ENCODE measurements at places on chromosomes 13 and 19.

DNA sequence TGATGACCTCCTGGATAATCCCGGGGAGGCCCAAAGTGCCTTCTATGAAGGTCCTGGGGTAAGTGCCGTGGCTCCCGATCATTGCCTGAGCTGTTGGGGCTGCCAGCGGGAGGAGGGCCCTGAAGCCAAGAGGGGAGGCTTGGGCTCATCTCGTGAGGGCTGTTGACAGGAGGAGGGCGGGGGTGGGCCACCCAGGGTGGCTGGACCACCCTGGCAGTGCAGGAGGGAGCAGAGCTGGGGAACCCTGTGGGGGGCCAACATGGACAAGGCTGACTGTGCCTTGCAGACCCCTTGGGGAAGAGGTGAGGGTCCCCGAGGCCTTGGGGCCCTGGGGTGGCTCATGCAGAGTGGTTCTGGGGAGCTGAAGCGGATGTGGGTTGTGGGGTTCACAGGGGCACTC lies 37.4 kb upstream of the EHD2 start:
- no peak for DNase-seq

GRCh38 chr13:75839406-75839805 lies 203.3 kb downstream of the LMO7 start:
- no peak for DNase-seq

GRCh38 chr13:45416516-45417128 lies 1.6 kb downstream of the SLC25A30 start:
- DNase-seq = peak; percentile 12

- DNase-seq = peak; percentile 54
Measured at GRCh38 chr13:70568571-70568970, 460.3 kb upstream of the KLHL1 start.

GRCh38 chr13:113816946-113817859 lies 46.7 kb downstream of the GAS6 start:
- peak; percentile 87 for DNase-seq

GRCh38 chr13:36124236-36124822 lies 6.9 kb downstream of the DCLK1 start:
- DNase-seq = no peak

GRCh38 chr13:98141509-98142379 lies 1.1 kb upstream of the FARP1 start:
- DNase-seq = no peak

DNA sequence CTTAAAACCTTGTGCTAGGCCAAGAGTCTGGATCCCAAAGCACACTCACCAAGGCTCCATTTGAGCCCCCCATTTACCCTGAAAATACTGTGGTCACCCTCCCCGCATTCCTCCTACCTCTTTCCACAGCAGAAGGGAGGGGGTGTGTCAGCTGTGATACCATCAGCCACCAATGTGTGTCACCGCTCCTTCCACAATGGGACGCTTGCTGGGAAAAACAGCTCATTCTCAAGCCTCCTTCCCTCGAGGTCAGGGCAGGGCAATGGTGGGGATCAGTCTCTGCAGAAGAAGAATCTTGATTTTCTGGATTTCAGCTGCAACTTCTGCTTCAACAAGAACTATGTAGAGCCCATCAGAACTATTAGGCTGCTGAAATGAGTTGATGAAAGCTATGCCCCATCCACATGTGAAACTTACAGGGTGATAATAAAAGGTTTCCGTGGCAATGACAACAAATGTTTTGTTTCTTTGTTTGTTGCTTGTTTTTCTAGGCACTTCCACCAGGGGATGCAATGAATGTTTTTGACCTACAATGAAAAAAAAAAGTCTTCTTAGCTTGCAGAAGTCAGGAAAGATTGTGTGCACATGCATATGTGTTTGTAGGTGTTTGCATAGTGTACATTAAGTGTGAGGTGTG lies 26.4 kb upstream of the ZNF507 start:
- no peak for DNase-seq

GRCh38 chr13:72463561-72463960 lies 263.9 kb downstream of the MZT1 start:
- no peak for DNase-seq

DNA sequence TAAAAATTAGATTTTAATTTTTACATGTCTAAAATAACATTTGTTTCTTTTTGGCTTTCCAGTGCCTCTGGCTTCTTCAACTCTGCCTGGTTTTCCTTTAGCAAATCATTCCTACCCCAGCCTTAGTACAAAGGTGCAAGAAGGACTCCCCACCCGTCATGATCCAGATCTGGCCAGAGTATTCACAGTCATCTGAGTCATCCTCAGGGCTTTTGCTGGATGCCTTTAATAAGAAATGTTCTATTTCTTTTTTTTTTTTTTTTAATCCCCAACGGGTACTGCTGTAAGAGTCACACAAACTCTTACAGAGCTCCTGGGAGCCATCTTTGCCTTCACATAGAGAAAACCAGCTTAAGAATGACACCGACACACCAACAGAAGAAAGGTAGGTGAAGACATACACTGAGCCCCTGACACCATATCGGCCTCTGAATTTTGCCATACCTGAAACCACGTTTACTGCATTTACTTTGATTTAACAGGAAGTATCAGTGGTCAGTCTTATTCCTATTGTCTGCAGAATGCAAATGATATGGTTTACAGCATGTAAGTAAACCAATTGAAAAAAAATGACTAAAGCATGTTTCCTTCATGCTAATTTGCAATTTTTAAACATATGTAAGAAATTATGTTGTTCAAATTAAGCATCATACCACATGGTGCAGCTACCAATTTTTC lies 184.4 kb downstream of the NALCN start:
- DNase-seq = no peak

DNA sequence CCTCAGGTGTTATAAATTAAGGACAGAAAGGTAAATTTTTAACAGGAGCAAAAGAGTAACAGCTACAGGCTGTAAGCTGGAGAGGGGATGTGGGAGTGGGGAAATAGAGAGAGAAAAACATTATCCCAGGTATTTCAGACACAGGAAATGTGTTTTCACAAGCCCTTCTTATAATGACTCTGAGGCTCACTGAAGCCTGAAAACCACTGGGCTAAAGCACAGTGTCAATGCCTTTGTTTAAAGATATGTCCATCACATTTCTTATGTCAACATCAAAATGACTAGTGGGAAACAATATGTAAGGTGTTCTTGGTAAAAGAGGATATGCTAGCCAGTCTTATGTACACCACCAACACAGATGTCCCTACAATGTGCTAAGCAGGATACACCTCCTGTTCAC lies 365.9 kb downstream of the FGF14 start:
- no peak for DNase-seq

- peak; percentile 58 for DNase-seq
Measured at GRCh38 chr13:109145631-109146030, 516.2 kb downstream of the MYO16 start.

GRCh38 chr13:93529961-93530360 lies 303.4 kb downstream of the GPC6 start:
- no peak for DNase-seq

GRCh38 chr13:30044932-30045331 lies 194.5 kb upstream of the UBL3 start:
- DNase-seq = no peak

GRCh38 chr13:66138172-66138811 lies 1091.8 kb downstream of the PCDH9 start:
- DNase-seq = no peak

DNA sequence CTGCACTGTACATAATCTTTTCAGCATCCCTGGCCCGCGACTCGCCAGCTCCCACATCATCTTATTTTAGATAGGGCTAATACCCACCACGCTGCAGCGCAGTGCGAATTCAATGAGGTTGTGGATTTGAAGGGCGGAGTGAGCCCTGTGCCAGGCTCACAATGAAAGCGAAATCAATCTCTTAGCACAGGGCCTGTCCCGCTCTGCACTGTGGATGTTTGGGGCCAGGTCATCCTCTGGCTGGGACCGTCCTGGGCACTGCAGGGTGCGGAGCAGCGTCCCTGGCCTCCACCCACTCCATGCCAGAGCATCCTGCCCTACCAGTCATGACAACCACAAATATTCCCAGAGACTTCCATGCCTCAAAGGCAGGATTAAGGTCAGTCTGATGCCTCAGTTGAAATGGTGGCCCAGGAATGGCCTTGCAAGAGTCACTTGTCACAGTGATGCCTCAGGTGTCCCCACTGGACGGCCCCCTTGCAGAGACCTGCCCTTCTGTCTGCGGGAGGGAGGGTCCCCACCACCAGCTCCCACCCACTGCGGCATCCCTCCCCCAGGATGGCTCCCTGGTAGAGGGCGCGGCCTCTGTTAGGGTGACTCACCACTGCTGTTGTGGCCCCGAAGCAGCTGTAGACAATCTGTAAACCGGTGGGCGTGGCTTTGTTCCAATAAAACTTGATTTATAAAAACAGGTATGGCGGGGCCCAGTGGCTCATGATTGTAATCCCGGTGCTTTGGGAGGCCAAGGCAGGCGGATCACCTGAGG lies 5.6 kb downstream of the UHRF1 start:
- DNase-seq = peak; percentile 92

DNA sequence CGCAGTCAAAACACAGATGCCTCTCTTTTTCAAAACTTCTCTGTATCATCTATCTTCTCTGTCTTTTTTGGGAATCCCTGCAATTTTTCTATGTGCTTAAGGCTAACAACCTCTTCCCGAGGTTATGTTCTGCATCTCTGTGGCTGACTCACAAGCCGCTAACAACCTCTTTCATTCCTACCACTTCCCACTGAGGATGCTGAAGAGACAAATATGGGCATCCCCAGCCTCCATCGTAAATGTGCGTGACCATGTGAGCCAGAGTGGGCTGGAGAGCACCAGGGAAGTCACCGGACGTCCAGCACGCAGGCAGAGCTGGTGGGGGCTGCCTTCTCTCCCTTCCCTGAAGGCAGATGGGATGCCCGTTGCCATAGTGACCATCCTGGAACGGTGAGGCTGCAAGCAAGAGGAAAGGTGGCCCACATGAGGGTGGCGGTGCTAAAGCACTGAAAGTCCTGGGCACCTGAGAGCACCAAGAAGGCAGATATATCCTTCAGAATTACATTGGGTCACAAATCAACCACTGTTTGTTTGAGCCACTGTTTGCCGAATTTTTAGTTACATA lies 122.8 kb downstream of the SHISA2 start:
- no peak for DNase-seq

DNA sequence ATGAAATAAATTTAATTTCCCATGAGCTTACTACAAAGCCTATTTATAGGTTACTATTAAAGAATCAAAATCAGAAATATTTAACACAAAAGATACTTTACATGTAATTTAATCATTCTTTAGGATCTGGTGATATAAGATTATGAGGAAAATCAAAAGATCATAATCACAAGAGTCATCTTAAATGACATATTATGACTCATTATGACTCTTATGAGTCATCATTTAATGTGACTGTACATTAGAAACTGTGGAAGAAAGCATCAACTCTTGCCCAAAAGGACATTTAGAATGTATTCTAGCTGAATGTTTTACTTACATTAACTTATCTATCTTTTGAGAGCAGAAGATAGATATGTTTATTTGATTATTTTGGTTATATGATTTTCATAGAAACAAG lies 458.6 kb downstream of the DCT start:
- no peak for DNase-seq

DNA sequence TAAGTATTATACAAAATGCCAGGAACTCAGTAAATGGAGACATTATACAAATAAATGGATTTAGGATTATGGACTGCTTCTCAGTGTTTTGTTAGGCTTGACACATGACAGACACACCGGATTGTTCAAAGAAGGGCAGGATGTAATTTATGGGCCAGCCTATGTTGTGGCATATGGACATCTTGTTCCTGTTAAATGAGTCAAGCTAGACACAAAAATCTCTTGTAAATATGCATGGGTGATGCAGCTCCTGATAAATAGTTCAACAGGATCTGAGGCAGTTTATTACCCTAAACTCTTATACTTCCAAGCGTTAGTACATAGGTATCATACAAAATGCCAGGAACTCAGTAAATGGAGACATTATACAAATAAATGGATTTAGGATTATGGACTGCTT lies 502.3 kb downstream of the TBC1D4 start:
- DNase-seq = no peak

DNA sequence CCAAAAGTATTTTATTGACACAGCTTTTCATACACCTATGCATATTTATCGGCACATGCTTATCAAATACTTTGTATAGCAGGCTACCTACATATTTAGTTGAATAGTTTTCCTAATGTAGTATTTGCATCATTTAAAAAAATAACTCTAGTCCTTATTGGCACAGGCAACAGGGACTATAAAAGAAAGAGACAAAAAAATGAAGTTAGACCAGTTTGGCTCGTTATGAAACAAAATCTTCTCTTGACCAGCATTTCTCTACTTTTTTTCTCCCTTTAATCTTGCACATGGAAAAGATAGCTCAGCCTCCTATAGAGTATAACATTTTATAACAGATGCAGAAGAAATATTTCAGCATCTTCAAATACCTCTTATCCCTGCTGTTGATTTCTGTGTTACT lies 794.8 kb upstream of the MIR17HG start:
- no peak for DNase-seq

DNA sequence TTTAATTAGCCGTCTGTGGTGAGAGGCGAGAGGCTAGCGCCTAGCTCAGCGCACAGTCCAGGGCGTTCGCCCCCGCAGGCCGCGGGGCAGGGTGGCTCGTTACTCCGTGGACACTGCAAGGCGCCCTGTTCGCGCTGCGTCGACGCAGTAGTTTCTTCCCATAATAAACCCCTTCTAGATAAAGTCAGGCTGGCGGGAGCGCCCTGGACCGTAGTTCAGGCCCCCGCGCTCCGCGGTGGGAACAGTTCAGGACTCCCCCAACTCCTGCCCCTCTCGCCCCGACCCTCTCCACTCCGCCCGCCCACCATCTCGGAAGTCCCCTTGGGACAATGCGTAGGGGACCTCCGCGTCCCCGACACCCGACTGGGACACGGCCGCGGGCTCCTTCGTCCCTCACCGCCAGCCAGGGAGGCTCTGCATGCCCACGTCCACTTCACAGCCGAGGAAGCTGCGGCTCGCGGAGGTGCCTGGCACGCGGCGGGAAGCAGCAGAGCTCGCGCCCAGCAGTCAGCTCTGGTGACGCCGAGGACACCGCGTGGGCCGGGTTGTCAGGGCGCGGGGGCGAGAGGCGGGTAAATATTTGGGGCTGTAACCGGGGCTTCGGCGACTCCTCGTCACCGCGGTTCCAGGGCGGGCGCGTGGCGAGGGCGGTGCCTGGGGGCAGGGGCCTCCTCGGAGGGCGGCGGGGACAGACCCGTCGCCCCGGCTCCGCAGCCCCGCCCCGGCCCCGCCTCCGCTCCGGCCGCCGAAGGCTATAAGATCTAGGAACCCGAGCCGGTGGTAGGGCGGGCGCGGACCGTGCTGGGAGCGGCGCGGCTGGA lies at the start of gene RGCC:
Gene RGCC, plus strand, starts transcription at position 783 of the 821 bp plus-strand sequence. CDS start 158 bp downstream, outside the sequence.
- peak; percentile 65 for DNase-seq

DNA sequence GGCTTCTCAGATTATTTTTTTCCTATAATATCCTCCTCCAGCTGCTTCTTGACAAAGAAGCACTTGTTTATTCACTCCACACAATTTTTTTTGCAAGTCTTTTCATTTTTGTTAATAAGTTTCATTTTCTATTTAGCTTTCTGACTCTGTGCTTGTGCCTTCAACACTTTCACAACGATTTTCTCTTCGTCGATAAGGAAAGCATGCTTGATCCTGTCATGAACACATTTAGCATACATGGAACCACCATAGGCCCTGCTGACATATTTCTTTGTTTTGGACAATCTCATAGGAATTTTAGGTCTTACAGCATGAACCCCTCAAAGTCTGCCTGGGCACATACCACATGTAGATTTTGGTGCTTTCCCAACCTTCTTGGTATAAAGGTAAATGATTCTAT lies 346.0 kb downstream of the KCNRG start:
- DNase-seq = no peak

- no peak for DNase-seq
Measured at GRCh38 chr13:110305949-110306339, 1.0 kb downstream of the COL4A1 start.

GRCh38 chr19:16951529-16951928 lies 62.7 kb downstream of the F2RL3 start:
- no peak for DNase-seq

- DNase-seq = no peak
Measured at GRCh38 chr13:26026211-26026610, 25.6 kb downstream of the SHISA2 start.
